RPMI7951 (cell line): ENCODE measurements at places on chromosomes 7 and 10. TPM values are rescaled to one million over a fixed set of nuclear protein-coding genes. Genes with fewer than 3 reads are reported as not detected.

DNA sequence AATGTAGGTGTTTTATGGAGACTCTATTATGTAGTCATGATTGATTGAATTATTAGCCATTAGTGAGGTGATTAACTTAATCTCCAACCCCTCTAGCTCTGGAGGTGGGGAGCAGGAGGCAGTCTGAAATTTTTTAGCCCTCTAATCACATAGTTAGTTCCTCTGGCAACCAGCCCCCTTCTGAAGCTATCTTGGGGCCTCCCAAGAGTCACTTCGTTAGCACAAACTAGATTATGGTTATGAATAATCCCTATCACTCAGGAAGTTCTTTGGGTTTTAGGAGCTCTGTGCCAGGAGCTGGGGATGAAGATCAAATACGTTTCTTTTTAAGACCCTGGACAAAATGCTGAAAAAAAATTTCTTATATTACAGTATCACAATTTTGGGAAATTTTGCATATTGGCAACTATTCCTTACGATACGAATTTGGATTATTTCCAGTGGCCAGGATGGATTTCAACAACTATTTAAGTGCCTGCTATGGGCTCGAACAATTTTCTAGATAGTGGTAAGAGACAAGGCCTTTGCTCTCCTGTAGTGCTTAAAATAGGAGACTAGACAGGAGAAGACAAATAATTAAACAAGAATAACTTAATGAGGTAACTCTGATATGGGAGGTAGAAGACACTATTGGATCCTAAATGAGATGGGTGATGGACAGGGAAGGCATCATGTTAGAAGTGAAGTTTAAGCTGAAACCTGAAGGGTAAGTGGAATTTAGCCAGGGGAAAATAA is 52.9 kb downstream of the BTAF1 start:
- no peak for DNase-seq

DNA sequence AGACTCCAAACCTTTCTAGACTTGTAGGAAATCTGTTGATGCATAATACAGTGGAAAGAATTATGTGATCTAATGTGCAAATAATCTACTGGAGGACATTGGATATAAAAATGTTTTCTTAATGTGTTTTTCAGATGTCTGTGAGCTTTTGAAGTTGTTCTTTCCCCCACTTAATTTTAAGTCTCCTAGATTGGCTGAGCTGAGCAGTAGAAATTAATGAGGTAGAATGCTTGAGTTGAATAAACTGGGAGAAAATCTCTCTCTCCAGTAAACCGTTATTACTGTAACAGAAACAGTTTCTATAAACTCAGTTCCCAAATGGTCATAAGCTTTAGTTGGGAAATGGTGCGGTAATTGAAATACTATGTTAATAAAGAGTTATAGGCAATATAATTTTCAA is 15.7 kb downstream of the CSGALNACT2 start:
- no peak for DNase-seq

DNA sequence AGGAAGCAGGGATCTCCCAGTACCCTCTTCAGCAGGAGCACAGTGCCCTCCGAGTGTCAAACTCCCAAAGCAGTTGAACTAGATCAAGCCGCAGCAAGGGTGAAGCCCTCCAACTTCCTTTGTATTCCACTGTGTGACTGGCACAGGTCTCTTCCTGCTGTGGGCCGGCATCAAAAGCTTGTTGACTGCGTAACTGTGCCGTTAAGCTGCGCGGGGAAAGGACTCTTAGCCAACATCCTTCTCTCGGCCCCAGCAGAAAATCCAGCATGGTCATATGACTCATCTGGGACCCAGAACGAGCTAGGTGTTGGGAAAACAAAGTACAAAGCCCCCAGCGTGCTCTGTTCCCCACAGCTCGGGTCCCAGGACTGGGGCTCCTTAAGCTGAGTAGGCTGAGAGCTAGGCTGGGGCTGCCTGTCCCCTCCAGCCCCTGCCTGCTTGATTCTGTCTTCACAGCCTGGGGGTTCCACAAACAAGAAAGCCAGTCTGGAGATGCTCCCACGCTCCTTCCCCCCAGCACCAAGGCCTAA is 52.2 kb downstream of the COL17A1 start:
- no peak for DNase-seq

GRCh38 chr7:143975617-143976016 is 21.0 kb downstream of the OR2F1 start:
- DNase-seq, result no peak

GRCh38 chr7:1176891-1177373 is 16.9 kb upstream of the ZFAND2A start:
- peak; percentile 74 for DNase-seq

DNA sequence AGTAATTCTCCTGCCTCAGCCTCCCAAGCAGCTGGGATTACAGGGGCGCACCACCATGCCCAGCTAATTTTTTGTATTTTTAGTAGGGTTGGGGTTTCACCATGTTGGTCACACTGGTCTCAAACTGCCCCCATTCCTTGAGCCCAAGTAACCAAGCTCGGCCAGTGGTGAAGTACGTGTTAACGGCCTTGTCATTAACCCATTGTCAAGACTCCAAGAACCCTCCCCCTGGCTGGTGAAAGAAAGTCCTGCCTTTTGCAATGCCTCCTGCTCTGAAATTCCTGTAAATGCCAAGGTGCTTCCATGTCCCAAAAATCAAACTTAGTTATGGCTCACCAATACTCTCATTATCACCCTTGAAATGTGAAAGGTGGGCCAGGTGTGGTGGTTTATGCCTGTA is 18.8 kb upstream of the SEPHS1 start:
- DNase-seq, result no peak

The HYAL4 gene
- not detected in 2 replicates for total RNA-seq
